Left cardiac atrium (tissue), 4 donors: ENCODE measurements at places on chromosomes 11 and 22. TPM values are rescaled to one million over a fixed set of nuclear protein-coding genes. Genes with fewer than 3 reads are reported as not detected.

GRCh38 chr11:69209421-69210309 is 53.9 kb downstream of the SMIM38 start:
- DNase-seq: no peak

- no peak for DNase-seq
Observed at GRCh38 chr22:36616682-36617081, 86.9 kb downstream of the CACNG2 start.

DNA sequence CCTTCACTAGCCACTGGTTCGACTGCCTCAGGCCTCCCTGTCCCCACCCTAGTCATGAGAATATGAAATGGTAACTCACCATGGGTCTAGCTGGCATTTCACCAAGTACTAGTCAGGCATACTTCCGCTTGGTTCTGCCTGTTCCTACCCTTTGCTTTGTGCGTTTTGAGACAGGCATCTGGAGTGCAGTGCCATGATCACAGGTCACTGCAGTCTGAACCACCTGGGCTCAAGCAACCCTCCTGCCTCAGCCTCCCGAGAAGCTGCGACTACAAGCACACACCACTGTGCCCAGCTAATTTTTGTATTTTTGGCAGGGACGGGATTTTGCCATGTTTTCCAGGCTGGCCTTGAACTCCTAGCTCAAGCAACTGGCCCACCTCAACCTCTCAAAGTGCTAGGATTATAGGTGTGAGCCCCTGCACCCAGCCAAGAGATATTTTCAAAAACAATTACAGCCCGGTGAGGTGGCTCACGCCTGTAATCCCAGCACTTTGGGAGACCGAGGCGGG is 14.1 kb downstream of the HRAS start:
- no peak for DNase-seq

- DNase-seq: peak; percentile 44
Observed at GRCh38 chr11:121105063-121105480, 4.0 kb downstream of the TECTA start.

GRCh38 chr11:65498977-65499712 is at the start of gene MALAT1:
Gene MALAT1, plus strand, starts transcription at chr11:65499045.
- peak; percentile 92 for DNase-seq

DNA sequence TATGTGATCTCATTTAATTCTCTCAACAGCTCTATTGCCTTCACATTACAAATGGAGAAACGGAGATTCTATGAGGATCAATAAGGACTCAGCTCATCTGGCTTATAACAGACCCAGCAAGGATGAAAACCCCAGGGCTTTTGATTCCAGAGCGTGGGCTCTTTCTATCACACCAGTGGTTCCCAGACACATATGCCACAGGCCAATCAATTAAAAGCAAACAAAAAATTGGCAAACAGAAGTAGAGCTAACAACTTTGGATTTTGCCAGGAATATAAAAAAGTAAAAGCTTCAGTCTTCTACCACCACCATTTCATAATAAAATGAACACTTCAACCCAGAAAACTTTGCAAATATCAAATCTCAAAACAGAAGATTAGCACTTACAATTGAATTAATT is 71.1 kb upstream of the FAT3 start:
- DNase-seq: no peak

DNA sequence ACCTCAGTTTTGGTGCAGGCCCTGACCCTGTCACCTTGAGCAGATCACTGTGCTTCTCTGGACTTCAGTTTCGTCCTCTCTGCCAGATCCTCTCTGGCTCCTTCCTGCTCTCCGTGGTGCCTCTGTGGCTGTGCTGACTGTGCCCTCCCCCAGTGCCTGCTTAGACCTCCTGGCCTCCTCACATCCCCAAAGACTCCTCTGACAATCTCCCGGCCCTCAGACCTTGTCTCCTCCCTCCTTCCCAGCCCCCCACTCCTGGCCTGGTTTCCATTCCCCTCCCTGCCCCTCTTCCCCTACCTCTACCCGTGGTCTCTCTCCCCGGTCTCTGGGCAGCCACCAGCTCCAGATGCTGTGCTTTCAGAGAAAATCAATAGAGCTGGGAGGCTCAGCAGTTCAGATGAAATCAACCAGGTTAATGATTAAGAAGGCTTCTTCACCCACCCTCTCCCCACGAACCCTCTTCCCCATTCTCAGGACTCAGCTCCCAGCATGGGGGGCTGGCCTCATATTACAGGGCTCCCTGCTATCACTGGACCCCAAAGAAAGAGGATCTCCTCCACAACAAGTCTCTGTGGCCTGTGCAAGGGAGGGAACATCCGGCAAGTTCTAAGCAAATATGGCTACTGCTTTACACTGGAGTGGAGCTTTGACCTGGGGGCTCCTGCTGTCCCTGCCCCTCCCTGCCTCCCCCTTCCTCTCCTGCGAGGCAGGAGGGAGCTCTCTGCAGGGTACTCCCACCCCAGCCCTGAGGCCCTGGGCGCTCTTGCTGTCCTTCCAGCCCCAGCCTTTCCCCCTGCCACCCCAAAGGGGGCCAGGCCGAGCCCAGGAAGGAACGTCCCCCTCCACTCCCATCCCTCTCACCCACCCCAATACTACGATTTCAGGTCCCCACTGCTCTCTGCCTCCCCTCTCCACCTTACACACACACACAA is 8.5 kb downstream of the BACE1-AS start:
- no peak for DNase-seq

DNA sequence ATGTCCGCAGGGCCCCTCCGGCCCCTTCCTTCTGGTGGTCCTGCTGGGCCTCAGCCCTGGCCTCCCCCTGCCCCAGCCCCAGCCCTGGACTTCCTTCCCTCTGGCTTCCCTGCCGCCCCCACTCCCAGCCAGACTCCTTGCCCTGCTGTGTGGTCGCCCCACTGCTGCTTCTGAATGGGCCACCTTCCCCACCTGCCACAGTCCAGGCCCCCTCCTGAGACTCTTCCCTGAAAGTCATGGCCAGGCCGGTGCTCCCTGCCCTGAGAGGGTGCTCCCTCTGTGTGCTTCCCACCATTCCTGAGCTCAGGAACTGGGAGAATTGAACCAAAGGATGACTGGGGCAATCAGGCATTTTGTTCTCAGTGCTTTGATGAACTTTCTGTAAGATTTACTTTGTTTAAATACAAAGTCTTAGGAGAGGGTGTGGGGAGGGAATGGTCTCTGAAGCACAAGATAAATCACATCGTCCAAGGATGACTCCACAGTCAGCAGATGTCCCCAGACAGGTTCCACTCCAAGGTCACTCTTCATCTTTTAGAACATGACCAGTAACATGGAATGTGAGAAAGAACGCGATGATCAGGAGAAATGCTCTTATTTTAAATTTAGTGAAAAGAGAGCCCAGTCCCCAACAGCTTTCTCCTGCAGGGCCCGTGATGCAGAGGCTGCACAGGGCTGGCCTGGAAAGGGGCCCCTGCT is 774 bp downstream of the APOBEC3D start:
- no peak for DNase-seq

DNA sequence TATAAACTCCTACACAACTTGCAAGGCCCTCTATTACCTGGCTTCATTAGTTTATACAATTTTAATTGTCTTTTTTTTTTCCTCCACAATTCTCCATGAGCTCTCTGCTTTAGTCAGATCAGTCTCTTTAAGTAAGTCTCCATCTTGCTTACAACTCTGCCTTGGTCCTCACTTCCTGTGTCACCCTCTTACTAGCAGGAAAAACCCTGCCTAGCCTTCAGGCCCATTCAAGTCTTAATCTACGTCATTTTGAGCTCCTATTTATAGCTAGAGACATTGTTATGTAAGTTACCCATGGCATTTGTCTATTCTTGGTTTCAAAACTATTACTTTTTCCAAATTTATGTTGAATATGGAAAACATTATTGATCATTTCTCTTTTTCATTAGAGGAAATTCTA is 177.4 kb downstream of the SBF2 start:
- no peak for DNase-seq

DNA sequence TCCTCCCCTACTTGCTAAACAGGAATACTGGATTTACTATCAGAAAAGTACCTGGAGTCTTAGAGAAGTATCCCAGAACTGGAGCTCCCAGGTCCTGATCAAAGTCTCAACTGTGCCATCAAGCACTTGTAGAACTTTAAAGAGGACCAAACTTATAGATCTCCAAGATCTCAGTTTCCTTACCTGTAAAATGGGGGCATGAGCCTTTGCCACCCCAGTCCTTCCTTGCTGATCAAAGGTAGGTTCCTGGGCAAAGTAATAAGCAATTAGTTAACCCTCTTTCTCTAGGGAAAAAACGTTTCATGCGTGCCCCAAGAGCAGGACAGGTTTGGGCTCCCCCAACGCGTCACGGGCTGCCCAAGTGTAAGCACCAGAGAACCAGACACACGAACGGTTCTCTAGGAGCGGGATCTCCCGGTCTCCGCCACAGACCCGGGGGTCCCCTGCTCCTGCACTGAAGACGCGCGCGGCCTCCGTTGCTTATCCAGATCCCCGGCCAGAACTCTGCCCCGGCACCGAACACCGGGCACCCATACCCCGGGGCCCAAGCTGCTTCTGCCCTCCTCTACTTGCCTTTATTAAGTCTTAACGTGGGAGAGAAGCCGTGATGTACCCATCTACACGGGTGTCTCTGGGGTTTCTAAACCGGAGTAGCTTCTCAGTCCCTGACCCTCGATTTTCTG is 505 bp downstream of the ZNF214 start:
- peak; percentile 33 for DNase-seq

- no peak for DNase-seq
Observed at GRCh38 chr11:32918427-32918826, 25.8 kb downstream of the QSER1 start.

GRCh38 chr11:9266132-9266736 is 1.1 kb upstream of the DENND5A start:
- no peak for DNase-seq

Gene GRK2
- 52.6 TPM for total RNA-seq

Gene ANO5
- 49.2 TPM for total RNA-seq
